ENCODE measurements at places on chromosomes 6 and 20.

DNA sequence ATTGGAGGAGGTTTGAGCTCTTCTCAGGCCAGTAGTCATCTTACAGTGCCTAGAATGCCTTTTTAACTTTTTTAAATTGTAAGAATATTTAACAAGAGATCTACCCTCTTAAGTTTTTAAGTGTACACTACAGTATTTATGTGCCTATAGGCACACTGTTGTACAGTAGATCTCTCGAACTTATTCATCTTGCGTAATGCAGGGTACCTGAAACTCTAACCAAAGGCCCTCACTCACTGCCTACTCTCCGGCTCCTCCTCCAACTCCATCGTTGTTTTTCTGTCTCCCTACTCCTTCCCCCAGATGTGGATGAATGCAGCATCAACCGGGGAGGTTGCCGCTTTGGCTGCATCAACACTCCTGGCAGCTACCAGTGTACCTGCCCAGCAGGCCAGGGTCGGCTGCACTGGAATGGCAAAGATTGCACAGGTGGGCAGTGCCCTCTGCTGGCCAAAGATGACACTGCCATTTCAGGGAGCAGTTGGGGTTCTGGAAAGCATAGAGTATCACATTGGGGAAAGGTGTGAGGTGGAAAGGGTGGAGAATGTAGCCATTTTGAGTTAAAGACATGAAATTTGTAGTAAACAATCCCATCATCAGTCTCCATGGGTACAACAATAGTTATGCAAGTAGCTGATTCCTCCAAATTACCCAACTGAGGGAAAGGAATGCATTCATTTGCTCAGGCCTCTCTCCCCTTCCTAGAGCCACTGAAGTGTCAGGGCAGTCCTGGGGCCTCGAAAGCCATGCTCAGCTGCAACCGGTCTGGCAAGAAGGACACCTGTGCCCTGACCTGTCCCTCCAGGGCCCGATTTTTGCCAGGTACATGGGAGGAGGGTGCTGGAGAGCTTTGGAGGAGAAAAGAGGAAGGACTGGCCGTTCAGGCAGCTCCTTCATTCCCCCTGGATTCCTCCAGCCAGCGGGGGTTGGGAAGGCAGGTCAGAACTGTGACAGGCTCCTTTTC, 18.4 kb upstream of the ZNF76 start:
- peak; percentile 87 for DNase-seq
- H3K4me1 ChIP-seq, result peaks cover 30% of the 10 kb centered on the region
- H3K36me3 ChIP-seq, result no peaks in the 10 kb centered on the region
- no peaks in the 10 kb centered on the region for H3K27me3 ChIP-seq

DNA sequence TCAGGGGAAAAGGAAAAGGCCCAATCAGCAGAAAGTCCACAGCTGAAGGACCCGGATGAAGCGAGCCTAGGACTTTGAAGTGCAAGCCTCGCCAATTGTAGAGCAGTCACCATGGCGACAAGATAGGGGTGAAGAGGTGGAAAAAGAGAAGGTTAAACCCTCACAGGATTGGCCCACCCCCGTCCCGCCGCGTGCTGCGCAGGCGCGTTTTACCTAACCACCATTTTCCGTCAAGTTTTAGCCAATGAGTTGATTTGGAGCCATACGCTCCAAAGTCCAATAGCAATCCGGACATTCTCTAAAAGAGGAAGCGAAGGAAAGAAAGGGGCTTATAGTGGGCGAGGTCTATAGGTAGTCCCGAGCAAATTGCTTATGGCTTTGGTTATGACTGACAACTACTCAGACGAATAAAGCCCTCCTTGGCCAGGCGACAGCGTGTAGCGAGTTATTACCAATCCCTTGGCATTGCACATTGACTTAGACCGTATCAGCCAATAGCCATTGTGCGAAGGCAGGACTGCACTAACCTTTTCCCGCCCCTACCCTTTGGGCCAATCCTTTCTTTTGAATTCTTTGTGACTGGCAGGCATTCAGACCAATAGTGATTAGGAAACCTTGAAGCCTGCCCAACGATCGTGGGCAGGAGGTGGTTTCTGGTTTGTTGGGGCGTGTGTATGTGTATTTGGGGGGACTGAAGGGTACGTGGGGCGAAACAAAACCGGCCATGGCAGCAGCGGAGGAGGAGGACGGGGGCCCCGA, at the start of gene RNF5:
Gene RNF5 (plus strand): TSS at position 618 of the 759 bp plus-strand sequence. CDS start 107 bp downstream, at position 725.
- peak within 1 kb of the TSS; percentile 94 for H3K27ac ChIP-seq
- H3K4me1 ChIP-seq, result peaks cover 13% of the 10 kb centered on the region
- DNase-seq, result peak; percentile 99
- H3K4me3 ChIP-seq, result peak within 1 kb of the TSS; percentile 51

- H3K4me3 ChIP-seq, result no peak overlapping the region
- H3K27ac ChIP-seq, result no peak overlapping the region
- H3K36me3 ChIP-seq, result no peaks in the 10 kb centered on the region
- no peaks in the 10 kb centered on the region for H3K27me3 ChIP-seq
- DNase-seq, result no peak
These were observed 204.4 kb downstream of the SYNE1 start for GRCh38 chr6:152432758-152433157.

- H3K36me3 ChIP-seq, result no peaks in the 10 kb centered on the region
- no peaks in the 10 kb centered on the region for H3K4me1 ChIP-seq
- no peak overlapping the region for H3K4me3 ChIP-seq
These were observed 20.7 kb upstream of the HEY2 start for GRCh38 chr6:125728739-125729138.

- H3K4me3 ChIP-seq, result no peak overlapping the region
- no peaks in the 10 kb centered on the region for H3K27me3 ChIP-seq
- DNase-seq, result no peak
- no peaks in the 10 kb centered on the region for H3K36me3 ChIP-seq
These were observed 113.5 kb upstream of the SUPT3H start for GRCh38 chr6:45491048-45491735.

DNA sequence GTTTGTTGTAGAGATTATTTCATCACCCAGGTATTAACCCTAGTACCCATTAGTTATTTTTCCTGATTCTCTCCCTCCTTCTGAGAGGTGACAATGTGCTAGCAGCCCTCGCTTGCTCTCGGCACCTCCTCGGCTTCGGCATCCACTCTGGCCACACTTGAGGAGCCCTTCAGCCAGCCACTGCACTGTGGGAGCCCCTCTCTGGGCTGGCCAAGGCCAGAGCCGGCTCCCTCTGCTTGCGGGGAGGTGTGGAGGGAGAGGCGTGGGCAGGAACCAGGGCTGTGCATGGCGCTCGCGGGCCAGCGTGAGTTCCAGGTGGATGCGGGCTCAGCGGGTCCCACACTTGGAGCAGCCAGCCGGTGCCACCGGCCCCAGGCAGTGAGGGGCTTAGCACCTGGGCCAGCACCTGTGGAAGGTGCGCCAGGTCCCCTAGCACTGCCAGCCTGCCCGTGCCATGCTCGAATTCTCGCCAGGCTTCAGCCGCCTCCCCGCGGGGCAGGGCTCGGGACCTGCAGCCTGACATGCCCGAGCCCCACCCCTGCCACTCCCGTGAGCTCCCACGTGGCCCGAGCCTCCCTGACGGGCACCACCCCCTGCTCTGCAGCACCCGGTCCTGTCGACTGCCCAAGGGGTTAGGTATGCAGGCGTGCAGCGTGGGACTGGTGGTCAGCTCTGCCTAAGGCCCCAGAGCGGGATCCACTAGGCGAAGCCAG, 221.9 kb downstream of the WDR27 start:
- no peak for DNase-seq
- no peaks in the 10 kb centered on the region for H3K27me3 ChIP-seq
- no peak overlapping the region for H3K27ac ChIP-seq
- no peaks in the 10 kb centered on the region for H3K36me3 ChIP-seq
- no peaks in the 10 kb centered on the region for H3K4me1 ChIP-seq

DNA sequence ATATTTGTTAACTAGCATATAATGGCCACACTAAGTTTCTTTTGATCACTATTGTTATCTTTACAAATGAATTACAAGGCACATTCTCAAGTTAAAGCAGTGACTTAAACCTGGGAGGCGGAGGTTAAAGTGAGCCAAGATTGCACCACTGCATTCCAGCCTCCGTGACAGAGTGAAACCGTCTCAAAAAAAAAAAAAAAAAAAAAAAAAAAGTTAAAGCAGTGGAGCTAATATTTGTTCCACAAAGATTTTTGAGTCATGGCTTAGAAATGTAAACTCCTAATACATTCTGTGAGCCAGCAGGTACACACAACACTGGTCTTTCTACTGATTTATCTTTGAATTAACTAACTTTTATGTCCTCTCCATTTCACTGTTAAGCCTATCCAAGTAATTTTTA, 221.7 kb upstream of the HTR1E start:
- no peak overlapping the region for H3K4me3 ChIP-seq
- H3K27me3 ChIP-seq, result no peaks in the 10 kb centered on the region
- peaks cover 17% of the 10 kb centered on the region for H3K4me1 ChIP-seq
- H3K36me3 ChIP-seq, result no peaks in the 10 kb centered on the region
- peak; percentile 65 for DNase-seq

- DNase-seq, result peak; percentile 59
- peaks cover 31% of the 10 kb centered on the region for H3K4me1 ChIP-seq
- H3K4me3 ChIP-seq, result no peak overlapping the region
- H3K27me3 ChIP-seq, result no peaks in the 10 kb centered on the region
- no peaks in the 10 kb centered on the region for H3K36me3 ChIP-seq
- H3K27ac ChIP-seq, result peak overlapping the region; percentile 83
These were observed 273.3 kb downstream of the ALDH8A1 start for GRCh38 chr6:134676307-134677281.

DNA sequence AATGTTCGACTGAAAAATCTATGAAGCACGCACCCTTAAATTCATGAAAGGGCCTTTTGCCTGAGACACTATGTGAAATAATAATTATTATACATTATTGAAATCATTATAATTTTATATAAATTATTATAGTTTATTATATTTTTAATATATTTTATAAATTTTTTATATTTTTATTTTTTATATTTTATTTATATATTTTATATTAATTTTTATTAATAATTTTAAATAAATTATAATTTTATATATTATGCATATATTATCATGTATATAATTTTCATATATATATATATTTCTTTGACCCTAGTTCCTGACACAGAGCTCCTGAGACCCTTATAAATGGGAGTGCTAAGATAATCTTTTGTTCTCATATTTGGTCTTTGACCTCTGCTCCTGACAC, 13.5 kb downstream of the NCR2 start:
- H3K36me3 ChIP-seq, result no peaks in the 10 kb centered on the region
- H3K27ac ChIP-seq, result no peak overlapping the region
- H3K4me3 ChIP-seq, result no peak overlapping the region
- DNase-seq, result no peak
- H3K27me3 ChIP-seq, result peaks cover 11% of the 10 kb centered on the region

DNA sequence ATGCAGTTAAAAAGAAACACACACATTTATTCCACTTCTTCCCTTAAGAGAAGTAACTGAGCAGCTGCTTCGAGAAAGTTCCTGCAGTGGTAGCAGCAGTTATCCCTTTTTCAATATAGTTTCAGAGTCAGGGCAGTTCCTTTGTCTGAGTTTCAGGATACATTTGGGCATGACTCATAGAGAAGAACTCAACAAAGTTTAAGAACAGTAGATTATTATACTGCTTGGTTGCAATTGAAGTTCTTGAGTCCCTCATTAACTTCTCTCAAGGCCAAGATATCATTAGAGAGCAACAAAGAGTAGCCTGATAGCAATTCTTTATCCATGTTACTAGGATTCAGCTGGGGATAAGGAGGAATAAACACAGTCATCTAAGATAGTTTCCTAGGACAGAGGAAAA, 54.4 kb downstream of the TPD52L1 start:
- H3K4me1 ChIP-seq, result peaks cover 6% of the 10 kb centered on the region
- DNase-seq, result no peak
- no peaks in the 10 kb centered on the region for H3K27me3 ChIP-seq

- no peaks in the 10 kb centered on the region for H3K36me3 ChIP-seq
- H3K4me1 ChIP-seq, result no peaks in the 10 kb centered on the region
- H3K27me3 ChIP-seq, result no peaks in the 10 kb centered on the region
- DNase-seq, result no peak
- no peak overlapping the region for H3K27ac ChIP-seq
These were observed 37.6 kb upstream of the PHIP start for GRCh38 chr6:79115553-79116182.

DNA sequence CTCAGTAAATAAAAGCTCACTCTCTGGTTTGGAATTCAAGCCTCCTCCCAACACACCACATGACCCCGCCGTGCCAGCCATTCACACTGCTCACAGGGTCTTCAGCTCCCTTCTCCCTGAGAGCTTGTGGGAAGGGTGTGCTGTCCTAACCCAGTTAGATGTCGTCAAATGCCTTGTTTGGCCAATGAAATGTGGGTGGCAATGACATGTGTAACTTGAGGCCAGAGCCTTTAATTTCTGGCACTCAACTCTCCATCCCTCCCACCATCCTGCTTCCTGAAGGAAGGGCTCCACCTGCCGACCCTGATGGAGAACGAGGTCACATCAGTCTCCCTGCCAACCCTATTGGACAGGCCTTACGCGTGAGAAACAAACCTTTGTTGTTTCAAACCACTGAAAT, 224.5 kb upstream of the AGPAT4 start:
- no peaks in the 10 kb centered on the region for H3K36me3 ChIP-seq
- DNase-seq, result peak; percentile 19
- no peak overlapping the region for H3K4me3 ChIP-seq
- H3K27ac ChIP-seq, result no peak overlapping the region
- H3K4me1 ChIP-seq, result no peaks in the 10 kb centered on the region
- no peaks in the 10 kb centered on the region for H3K27me3 ChIP-seq

DNA sequence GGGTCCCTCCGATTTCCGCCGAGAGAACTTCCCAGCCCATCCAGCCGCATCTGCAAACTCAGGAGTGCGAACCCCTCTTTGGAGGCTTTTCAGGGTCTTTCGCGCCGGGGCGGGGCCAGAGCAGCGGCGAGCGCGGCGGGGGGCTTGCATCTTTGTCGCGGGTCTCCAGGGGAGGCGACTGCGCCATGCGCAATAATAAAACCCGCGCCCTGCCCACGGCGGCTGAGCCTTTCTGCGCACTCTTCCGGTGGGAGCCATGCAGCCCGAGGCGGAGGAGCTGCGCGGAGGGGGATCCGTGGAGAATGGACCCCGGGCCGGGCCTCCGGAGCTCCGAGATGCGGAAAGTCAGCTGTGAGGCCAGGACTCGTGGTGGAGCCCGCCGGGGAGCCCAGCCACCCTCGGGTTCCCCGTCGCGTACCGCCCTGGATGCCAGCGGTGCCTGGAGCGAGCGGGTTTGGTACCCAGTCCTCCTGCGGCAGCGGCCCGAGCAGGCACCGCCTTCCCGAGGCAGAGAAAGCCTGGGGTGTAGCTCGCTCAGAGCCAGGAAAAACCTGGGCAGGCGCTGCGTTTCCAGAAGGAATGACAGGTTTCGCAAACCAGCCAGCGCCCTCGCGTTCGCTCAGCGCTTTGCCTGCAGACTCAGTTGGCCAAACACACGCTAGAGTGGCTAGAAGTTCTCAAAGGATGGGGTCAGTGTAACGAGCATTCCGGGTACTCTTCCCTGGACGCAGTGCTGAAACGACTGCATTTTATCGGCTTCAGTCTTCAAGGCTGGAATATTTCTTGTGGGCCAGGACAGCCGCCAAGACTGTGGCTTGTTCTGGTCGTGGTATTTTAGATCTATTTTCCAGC, 1.2 kb downstream of the AKAP12 start:
- peaks cover 11% of the 10 kb centered on the region for H3K27me3 ChIP-seq
- H3K4me1 ChIP-seq, result peaks cover 3% of the 10 kb centered on the region
- H3K36me3 ChIP-seq, result no peaks in the 10 kb centered on the region
- peak overlapping the region; percentile 73 for H3K4me3 ChIP-seq

- H3K36me3 ChIP-seq, result no peaks in the 10 kb centered on the region
- no peak for DNase-seq
- H3K27me3 ChIP-seq, result no peaks in the 10 kb centered on the region
- H3K4me1 ChIP-seq, result no peaks in the 10 kb centered on the region
- no peak overlapping the region for H3K4me3 ChIP-seq
These were observed 528.2 kb downstream of the HDGFL1 start for GRCh38 chr6:23097566-23097965.
